Stimulated activated CD4-positive, alpha-beta T cell treated with anti-CD3 and anti-CD28 coated beads, Interleukin-2, amount 100 ng/mL, for 4 hours (primary cell): ENCODE measurements at places on chromosomes 7 and 10.

DNA sequence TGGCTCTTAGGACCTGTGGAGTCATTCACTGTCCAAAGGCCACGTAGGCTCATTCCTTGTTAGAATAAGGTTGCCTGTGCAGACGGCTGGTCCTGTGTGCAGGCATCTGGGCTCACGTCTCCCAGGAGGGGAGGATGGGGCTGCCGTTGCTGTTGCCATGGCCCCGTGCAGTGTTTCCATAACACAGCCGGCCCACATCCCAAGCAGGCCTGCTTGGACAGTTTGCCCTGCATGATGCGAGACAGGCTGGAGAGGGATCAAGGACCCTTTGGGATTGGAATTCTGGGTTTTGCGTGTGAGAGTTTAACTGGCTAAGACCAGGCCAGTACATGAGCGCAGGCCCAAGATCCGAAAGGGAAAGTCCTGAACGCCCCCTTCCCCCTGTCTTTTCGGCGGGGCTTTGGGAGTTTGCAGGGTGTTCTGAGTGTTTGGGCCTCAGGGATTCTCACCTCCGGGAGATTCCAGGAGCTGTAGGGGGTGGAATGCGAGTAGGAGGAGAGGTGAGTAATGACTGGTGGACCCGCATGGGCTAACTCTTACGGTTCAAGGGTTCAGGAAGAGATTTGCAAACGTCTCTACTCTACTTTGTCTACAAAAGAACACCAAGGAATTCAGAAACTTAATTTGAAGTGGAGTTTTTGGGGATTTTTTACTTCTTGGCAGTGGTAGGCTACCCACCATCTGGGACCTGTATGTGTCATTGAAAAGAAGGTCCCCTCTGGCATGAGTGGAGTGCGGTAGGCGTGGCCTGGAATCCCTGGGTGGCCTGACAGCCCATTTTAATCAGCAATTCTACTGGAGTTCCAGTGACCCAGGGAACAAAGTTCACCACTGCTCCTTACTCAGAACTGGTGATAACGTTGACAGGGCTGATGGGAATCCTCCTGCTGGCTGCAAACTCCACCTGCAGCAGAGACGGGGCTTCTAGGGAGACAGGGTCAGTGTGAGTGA lies 125.4 kb downstream of the ITIH5 start:
- DNase-seq: no peak

DNA sequence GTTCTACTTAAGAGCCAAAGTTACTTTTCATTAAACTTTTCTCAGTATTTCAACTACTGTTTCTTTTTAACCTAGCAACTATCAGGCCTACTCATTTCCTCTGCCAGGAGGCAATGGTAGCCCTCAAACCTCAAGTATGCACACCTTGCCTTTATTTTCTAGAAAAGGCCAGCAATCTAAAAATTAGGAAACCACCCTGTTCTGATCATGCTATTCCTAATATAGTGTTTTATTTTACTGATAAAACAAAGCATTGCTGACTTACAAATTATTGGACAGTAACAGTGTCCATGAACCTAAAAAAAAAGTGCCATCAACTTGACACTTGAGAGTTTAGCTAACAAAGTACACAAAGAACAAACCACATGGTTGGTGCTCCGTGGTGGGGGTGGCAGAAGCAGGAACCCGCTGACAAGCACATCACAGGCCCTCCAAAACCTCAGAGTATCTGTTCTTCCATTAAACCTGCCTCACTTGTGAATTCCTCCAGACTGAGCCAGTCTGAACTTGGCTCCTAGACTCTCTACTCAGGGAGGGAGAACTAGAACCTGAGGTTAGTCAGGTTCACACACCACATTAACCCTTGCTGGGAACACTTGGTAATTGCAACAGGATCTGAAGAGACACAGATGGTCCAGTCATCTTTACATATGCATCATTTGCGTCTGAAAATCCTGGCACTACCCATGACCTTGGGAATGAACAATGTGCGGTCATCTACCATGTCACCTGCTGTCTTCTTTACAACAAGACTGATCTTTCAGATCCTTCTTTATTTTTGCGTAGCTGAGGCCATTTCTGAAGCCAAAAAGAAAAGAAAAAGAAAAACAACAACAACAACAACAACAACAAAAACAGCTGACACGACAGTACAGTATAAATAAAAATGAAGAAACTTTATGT lies 31.9 kb downstream of the PIP4K2A start:
- peak; percentile 28 for DNase-seq

DNA sequence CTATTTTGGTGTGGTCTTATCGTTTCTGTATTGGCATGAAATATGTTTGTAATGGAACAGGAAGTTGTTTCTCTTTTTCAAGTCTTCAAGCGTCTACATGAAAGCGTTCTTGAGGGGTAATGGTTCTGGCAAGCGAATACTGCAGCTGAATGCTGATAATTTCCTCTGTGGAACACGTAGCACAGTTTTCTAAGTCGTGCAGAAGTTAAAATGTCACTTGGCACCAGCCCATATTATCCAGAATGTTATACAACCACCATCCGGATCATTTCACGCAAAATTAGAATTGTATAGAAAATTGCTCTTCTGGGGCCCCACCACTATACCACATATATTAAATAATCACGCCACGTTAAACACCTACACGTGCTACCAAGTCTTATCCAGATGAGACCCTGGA lies 354.3 kb downstream of the CALN1 start:
- no peak for DNase-seq

- DNase-seq: no peak
These were observed 412 bp upstream of the PPIA start for GRCh38 chr7:44796034-44796503.

DNA sequence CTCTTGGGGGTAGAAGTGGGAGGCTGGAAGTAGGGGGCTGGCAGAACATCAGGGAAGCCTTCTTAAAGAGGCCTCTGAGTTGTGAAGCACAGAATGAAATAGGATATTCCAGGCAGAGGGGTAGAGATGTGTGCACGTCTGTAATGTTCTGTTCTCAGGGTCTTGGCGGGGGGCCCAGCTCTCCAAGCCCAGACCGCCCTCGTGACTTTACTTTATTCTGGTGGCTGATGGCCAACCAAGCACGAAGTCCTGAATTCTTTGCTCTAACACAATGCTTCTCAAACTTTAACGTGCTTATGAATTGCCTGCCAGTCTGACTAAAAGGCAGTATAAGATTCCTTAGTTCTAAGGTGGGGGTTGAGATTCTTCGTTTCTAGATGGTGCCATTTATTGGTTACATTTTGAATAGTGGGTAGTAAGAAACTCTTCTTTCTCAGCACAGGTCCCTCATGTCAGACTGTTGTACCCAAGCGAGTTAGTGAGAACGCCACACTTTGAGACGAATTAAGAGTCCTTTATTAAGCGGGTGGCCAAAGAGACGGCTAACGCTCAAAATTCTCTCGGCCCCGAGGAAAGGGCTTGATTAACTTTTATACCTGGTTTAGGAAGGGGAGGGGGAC lies 8.2 kb downstream of the PRXL2A start:
- no peak for DNase-seq
